Tibial nerve (tissue), 4 donors: ENCODE measurements at places on chromosomes 4 and X. TPM values are rescaled to one million over a fixed set of nuclear protein-coding genes. Genes with fewer than 3 reads are reported as not detected.

The TIGD4 gene
- total RNA-seq, result 1.3 TPM

DNA sequence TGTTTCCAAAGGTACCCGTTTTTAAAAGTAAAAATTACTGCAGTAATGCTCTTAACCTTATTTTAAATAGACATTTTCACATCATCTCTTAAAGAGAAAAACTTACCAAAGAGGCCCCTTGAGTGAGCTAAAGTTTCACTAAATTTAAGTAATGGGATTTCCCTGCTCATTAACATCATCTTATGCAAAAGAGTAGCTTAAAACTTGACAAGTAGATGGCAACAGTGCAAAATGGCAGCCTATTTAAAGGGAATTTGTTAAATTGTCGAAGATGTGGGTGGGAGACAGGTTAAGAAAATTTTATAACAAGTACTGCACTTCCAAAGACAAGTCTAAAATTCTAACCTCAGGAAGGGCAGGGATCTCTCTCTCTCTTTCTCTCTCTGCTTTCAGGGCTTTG is 271.7 kb upstream of the LDB2 start:
- no peak overlapping the region for H3K4me3 ChIP-seq
- no peak overlapping the region for H3K27ac ChIP-seq
- no peaks in the 10 kb centered on the region for H3K27me3 ChIP-seq
- no peaks in the 10 kb centered on the region for H3K36me3 ChIP-seq
- H3K4me1 ChIP-seq, result peaks cover 28% of the 10 kb centered on the region

GRCh38 chrX:111869639-111870034 is 6.3 kb upstream of the TRPC5OS start:
- no peaks in the 10 kb centered on the region for H3K4me1 ChIP-seq
- no peak overlapping the region for H3K27ac ChIP-seq
- H3K4me3 ChIP-seq, result no peak overlapping the region
- H3K27me3 ChIP-seq, result peaks cover 30% of the 10 kb centered on the region
- H3K36me3 ChIP-seq, result no peaks in the 10 kb centered on the region

DNA sequence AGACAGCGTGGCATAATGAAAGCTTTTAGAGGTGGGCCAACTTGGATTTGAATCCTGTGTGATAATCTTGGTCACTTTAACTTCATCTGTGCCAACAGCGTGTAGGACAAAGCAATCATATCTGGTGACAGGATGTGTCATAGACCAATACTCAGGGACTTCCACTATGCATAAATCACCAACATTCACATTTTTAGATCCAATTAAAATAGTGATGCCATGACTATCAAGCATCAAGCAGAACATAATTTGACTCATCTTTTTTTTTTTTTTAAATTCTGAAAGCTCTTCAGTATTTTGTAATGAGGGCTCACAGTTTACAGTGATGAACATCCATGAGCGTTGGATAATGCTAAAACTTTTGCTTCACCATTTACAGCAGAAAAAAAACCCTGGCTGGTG is 27.3 kb upstream of the RAPGEF2 start:
- no peaks in the 10 kb centered on the region for H3K36me3 ChIP-seq
- H3K27ac ChIP-seq, result no peak overlapping the region
- no peaks in the 10 kb centered on the region for H3K4me1 ChIP-seq
- no peak for DNase-seq

DNA sequence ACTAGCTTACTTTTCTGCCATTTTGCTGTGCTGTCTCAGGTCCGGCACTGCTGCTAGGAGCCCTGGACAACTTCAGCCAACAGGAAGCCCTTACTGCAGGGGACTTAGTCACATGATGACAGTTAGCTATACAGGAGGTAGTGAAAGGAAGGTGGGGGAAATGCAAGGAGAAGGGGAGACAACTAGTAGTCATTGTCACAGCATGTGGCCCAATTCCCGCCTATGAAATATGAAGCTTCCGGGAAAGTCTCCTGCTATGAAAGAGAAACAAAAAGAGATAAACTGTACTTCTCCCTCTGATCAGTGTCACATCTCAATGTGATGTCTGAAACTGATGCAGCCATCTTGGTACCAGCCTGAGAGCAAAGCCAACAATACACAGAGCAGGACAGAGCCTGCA is 71.6 kb downstream of the AMELX start:
- DNase-seq, result no peak
- H3K27me3 ChIP-seq, result no peaks in the 10 kb centered on the region
- H3K4me1 ChIP-seq, result no peaks in the 10 kb centered on the region
- no peak overlapping the region for H3K4me3 ChIP-seq
- H3K27ac ChIP-seq, result no peak overlapping the region
